ENCODE measurements at places on chromosomes 3 and 15. TPM values are rescaled to one million over a fixed set of nuclear protein-coding genes. Genes with fewer than 3 reads are reported as not detected.

PAQR5 gene
- 0.48 TPM for polyA plus RNA-seq

HTR3C gene
- not detected for polyA plus RNA-seq

MAGEL2 gene
- polyA plus RNA-seq, result 1.7 TPM

GPR171 gene
- polyA plus RNA-seq, result 2.6 TPM

RPUSD2 gene
- 5.4 TPM for polyA plus RNA-seq

CASR gene
- polyA plus RNA-seq, result 1.5 TPM

CLRN1 gene
- not detected for polyA plus RNA-seq

SYNM gene
- polyA plus RNA-seq, result 5.8 TPM

SV2B gene
- polyA plus RNA-seq, result 0.93 TPM

SLC22A13 gene
- polyA plus RNA-seq, result not detected

GABRB3 gene
- polyA plus RNA-seq, result 2.3 TPM

NR1I2 gene
- 0.37 TPM for polyA plus RNA-seq

FETUB gene
- not detected for polyA plus RNA-seq

TGM4 gene
- polyA plus RNA-seq, result not detected

OR4M2 gene
- not detected for polyA plus RNA-seq

MME gene
- 0.80 TPM for polyA plus RNA-seq

ABHD5 gene
- polyA plus RNA-seq, result 4.4 TPM

NBEAL2 gene
- 13.7 TPM for polyA plus RNA-seq

CD200 gene
- 25.3 TPM for polyA plus RNA-seq

CEMIP gene
- polyA plus RNA-seq, result 4.1 TPM

LRRC3B gene
- 0.40 TPM for polyA plus RNA-seq

SNTN gene
- 0.17 TPM for polyA plus RNA-seq

MST1R gene
- 0.98 TPM for polyA plus RNA-seq

FBXL2 gene
- polyA plus RNA-seq, result 4.6 TPM

SI gene
- not detected for polyA plus RNA-seq

UBR1 gene
- polyA plus RNA-seq, result 7.5 TPM

CD80 gene
- polyA plus RNA-seq, result 0.73 TPM

C3orf49 gene
- polyA plus RNA-seq, result not detected

FGF12 gene
- 1.7 TPM for polyA plus RNA-seq

ARHGEF26 gene
- polyA plus RNA-seq, result 6.9 TPM
